ENCODE measurements at places on chromosomes 13 and 19.

GRCh38 chr19:41149831-41150230 lies 35.6 kb downstream of the CYP2F1 start:
- DNase-seq = no peak

DNA sequence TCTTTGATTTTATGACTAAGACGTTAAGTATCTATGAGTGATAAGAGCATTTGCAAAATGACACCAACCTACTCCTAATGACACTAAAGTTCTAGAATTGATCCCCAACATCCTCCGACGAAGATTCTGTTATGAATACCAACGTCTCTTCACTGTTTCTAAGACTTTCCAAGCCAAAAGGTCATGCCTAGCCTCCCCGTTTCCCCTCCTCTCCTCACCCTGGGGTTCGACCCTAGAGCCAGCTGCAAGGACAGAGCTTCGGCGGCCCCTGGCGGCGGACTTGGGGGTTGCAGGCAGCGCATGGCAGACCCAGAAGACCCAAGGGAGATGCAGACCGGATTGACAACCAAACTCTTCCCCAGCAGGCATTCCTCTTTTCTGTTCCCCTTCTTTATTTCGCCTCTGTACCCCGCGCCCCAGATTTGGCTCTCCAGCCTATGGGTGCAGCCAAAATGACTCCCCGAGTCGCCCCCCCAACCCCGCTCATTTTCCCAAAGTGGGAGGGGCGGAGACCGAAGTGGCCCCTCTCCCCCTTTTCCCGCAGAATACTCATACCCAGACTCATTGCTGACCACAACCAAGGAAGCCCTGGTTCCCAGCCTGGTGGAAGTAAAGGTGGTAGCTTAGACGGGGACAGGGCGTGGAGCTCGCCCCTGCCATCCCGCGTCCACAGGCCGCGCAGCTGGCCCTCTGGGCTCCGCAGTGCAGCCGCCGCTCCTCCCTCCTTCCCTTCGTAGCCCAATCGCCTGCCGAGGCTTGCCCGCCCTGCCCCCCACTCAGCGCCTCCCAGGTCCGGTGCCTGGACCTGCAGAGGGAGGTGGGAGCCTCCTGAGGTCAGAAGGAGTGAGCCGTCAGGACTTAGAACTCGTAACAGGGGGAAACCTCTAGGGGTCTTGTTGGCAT lies 4.1 kb upstream of the EML2 start:
- DNase-seq = peak; percentile 71

DNA sequence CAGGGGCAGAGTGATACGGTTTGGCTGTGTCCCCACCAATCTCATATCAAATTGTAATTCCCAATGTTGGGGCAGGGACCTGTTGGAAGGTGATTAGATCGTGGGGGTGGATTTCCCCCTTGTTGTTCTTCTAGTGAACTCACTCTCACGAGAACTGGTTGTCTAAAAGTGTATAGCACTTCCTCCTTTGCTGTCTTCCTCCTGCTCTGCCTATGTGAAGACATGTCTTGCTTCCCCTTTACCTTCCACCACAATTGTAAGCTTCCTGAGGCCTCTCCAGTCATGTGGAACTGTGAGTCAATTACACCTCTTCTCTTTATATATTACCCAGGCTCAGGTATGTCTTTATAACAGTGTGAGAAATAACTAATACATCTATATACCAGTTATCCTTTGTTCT lies 706.4 kb upstream of the KLHL1 start:
- no peak for DNase-seq

GRCh38 chr13:79861731-79862130 lies 380.8 kb downstream of the NDFIP2 start:
- no peak for DNase-seq

DNA sequence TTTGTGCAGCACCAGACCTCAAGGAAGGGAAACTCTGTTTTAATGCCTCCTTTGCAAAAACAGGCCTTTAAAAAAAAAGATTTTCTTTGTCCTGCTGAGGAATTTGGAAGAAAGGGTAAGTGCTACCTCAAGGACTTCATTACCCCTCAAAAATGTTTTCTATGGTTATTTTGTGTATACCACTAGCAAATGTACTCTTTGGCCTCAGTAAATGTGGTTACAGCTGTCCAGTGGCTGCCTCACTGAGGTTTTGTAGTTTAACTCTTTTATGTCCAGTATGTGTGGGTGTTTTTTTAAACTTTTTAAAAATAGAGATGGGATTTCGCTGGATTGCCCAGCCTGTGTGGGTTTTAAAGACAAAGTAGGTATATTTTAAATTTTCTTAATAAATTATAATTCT lies 42.2 kb upstream of the TSC22D1 start:
- no peak for DNase-seq

- peak; percentile 3 for DNase-seq
Observed at GRCh38 chr19:34041925-34042521, 130.3 kb upstream of the LSM14A start.

GRCh38 chr13:60327511-60327910 lies 69.5 kb upstream of the TDRD3 start:
- DNase-seq = peak; percentile 50

DNA sequence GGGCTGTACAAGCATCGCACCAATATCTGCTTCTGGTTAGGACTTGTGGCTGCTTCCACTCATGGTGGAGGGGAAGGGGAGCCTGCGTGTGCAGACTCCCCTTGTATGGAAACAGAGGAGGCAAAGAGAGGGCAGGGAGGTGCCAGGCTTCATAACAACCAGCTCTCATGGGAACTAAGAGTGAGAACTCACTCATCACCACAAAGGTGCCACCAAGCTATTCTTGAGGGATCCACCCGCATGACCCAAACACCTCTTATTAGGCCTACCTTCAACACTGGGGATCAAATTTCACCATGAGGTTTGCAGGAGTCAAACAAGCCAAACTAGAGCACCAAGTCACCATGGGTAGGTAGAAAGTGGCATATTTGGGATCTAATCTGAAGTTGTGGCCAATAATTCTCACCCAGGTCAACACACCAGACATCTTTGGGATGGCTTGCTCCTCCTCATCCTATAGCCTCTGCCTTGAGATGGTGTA lies 46.4 kb downstream of the RUBCNL start:
- no peak for DNase-seq

Measured in NCI-H2081 (cell line).